MG63 (cell line): ENCODE measurements at places on chromosomes 16 and 17. TPM values are rescaled to one million over a fixed set of nuclear protein-coding genes. Genes with fewer than 3 reads are reported as not detected.

The TBX2 gene
- total RNA-seq: 1.8 and 8.3 TPM in 2 replicates

The SOX8 gene
- 0.25 TPM in 1 of 2 replicates, not detected in the other for total RNA-seq

The INO80E gene
- total RNA-seq: 97.4 and 290 TPM in 2 replicates

The KRTAP4-1 gene
- not detected in 2 replicates for total RNA-seq

DNA sequence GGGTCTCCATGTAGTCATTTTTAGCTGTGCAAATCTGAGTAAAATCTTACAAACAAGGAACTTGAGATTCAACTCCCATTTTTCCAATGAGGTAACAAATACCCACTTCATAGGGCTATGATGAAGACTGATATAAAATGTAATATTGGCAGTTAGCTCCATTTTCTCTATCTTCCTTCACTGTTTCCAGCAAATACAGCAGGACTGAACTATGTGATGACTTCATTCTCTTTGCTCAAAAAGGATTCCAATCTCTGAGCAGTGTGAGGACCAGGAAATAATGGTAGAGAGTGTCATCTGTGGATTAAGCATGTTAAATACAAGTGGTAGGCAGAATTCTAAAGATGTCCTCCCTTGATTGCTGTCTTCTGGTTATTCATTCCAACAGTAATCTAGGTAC is 18.3 kb downstream of the RND2 start:
- no peak for DNase-seq

DNA sequence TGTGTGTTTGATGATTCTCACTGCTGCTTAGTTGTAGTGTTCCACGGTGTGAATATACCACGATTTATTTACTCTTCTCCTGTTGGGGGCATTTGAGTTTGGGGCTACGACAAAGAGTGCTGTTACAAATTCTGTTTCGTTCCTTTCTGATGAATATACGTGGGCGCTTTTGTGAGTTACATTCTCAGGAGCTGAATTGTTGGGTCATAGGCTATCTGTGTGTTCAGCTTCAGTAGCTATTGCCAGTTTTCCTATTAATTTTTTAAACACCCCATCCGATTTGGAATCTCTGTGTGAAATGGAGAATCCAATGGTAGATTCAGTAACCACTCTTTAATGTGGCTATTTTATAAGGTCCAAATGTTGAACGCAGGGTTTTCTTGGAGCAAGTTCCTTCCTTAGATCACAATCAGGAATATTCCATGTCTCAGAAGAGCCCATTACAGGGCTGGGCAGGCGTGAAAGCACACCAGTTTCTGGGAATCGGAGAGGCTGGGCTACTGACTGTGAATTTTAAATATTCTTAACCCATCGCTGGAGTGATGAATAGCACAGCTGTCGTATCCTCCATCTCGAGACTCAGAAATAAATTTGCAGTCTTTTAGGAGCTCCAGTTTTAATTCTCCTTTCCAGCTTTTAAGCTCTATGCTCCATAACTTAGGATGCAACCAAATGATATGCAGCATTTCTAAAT is 115.9 kb downstream of the PITPNC1 start:
- no peak for DNase-seq

- DNase-seq: no peak
Measured at GRCh38 chr16:72179204-72179970, 7.4 kb upstream of the PMFBP1 start.

The IL21R gene
- 0.33 and 0.44 TPM in 2 replicates for total RNA-seq

GRCh38 chr16:10988164-10988803 is 43.9 kb downstream of the CLEC16A start:
- no peak for DNase-seq

The ALG1 gene
- 30.4 and 53.2 TPM in 2 replicates for total RNA-seq

DNA sequence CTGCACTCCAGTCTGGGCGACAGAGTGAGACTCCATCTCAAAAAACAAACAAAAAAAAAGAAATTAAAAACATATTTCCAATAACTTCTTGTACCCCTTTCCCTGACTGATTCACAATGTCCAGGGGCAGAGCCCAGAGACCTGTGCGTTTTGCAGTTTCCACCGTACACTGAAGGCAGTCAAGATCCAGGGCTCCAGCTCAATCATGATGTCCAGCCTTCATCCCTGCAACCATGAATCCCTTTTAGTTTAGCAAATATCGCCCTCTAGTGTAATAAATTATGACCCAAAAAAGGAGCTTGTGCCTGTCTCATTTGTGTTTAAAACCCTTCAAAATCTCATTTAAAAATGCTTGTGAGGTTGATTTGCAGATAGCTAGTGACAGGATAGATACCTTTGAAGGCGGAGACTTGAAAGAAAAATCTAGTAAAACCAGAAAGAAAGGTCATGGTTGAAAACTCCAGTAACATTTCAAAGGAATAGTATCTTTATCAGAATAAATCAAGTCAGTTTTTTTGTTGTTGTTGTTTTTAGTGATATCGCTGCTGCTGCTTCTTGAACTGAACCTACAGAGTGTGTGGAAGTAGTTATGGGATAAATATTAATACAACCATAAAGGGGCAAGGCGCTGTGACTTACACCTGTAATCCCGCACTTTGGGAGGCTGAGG is 3.7 kb upstream of the ERN1 start:
- DNase-seq: no peak
